ENCODE measurements at places on chromosomes 4 and X.

- DNase-seq = no peak
These were observed 303.7 kb downstream of the CAMK2D start for GRCh38 chr4:113457886-113458285.

DNA sequence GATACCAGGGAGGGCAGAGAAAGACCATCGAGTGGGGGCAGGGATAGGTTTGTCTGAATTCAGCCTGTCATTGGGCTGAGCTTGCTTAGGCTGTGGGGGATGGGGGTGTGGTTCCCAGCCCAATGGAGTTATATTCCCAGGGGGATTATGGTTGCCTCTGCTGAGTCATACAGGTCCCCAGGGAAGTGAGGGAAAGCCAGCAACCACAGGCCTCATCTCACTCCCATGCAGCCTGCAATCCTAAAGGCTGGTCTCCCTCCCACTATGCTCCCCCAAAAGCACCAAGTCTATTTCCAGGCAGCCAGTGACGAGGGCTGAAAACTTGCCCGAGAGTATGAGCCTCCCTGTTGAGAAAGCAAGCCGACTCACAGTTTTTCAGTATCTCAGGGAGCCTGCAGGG is 39.3 kb downstream of the AFM start:
- DNase-seq = no peak

DNA sequence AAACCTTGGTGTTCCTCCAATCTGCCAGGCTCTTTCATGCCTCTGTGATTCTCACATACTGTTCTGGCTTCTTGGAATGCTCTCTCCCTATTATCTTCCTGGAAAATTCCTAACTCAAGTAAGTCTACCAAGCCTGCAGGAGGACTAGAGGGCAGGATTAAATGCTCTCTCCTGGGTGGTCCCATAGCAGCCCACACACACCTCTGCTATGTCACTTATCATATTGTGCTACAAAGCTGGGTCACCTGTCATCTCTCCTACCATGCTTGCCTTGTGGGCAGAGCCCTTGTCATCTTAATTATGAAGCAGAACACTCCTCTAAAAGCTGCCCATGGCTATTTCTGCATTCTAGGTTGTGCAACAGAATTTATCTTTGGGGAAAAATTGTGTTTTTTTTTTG is 344.5 kb upstream of the NOCT start:
- no peak for DNase-seq

DNA sequence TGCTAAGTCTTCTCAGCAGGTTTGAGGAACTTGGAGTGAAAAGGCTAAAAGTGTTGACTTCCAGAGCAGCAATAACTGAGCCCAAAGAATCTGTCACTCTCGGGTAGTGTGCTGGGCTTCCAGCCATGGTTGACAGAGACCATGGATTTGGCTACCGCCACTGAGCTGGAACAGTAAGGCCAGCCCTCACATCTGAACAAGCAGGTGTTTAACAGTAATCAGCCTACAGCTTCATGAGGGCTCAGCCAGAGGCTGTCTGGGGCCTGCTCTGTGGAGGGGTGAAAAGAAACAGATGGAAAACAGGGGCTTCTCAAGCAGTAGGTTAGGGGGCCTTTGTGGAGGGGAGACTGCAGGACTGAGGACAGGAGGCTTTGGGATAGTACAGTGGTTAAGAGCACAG is 14.9 kb downstream of the RASL11B start:
- no peak for DNase-seq

DNA sequence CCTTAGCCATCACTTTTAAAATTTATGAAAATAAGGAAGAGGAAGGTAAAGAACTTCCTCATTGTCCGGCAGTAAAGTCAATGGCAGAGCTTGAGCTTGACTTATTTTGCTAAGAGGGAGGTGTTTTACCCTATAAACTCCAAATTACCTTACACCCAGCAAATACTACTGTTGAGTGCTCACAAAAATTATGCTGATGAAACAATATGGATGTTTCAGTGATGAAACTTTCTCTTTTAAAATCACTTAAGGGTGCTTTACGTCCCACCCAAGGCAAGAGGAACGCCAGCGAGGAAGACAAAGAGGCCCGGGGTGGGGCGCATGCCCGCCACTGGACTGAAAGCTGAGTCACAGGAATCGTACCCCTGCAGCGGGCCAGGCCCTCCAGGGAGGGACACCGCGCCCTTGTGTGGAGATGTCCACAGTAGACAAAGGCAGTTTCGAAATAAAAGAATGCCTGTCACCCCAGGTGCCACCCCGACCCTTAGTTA is 560 bp upstream of the TMSB4X start:
- no peak for DNase-seq

GRCh38 chrX:108359806-108360602 is 78.2 kb downstream of the COL4A6 start:
- no peak for DNase-seq

- DNase-seq = no peak
These were observed 47.1 kb upstream of the HPGDS start for GRCh38 chr4:94389595-94390267.

GRCh38 chr4:32658019-32658418 is 1937.8 kb downstream of the PCDH7 start:
- no peak for DNase-seq

DNA sequence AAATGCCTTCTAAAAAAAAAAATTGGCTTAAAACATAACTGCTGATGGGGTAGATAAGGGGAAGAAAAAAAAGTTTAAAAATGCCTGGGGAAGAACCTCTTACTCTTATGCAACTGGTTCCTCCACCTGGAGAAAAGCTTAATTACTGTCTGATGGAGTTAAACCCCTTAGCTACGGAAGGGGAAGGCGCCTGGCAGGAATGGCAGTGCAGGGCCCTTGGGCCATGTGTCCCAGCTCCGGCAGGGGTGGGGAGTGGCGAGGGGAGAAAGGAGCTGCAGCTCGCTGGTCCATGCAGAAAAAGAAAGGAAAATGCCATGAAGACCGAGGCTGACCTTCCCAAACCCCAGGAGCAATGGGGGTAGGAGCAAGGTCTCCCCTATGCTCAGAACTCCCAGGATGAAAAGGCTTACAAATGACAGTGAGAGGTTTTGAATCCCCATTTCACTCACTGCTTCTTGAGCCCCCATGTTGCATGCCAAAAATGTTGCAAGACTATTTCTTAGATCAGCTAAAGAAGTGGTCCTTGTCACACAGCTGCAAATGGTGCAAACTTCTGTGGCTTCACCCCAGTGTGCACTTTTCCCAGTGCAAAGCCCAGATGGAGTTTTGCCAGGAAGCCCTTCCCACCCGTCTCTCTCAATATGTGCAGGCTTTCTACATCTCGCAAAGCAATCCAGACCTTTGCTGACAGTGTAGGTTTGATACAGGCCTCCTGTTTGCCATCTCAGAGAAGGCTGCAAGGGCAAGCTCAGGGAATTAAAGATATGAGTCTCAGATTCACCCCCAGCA is 204.8 kb upstream of the CT83 start:
- DNase-seq = no peak

GRCh38 chr4:105179539-105180401 is 33.1 kb downstream of the TET2 start:
- no peak for DNase-seq

DNA sequence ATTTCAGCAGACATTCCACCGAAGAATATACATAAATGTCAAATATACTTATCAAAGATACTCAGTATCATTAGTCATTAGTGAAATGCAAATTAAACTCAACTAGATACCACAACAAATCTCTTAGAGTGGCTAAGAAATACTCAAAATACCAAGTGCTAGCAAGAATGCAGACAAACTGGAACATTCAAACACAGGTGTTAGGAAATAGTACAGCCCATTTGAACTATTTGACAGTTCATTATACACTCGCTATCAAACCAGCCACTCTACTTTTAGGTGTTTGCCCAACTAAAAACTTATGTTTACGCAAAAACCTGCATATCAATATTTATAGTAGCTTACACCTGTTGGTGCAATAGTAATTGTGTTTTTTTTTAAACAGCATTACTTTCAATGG is 8.8 kb downstream of the ADAM29 start:
- no peak for DNase-seq

DNA sequence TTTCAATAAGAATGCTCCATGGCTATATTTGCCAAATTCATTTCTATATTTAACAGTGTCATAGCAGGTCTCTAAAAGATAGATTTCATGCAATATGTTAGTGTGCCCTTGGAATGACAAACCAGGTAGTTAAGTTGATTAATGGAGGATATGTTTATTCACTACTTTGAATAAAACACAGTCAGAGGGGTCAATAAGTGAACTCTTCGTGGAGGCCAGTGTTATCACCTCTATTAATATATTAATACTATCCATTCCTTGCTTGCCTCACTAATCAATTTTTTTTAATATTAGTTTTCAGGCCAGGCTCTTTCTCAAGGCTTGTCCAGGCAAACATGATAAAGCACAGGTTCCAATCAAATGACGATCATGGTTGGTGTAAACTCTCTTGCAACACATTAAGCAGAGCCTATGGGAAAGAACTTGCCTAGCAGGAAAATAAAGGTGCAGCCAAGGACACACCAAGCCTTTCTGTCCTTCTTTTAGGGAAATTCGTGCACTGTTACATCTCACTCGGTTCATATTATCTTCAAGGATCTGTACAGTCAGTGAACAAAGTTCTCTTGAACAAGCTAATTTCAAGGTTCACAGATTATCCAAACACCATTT is 144.7 kb downstream of the DCK start:
- no peak for DNase-seq

- no peak for DNase-seq
These were observed 145.4 kb downstream of the EMCN start for GRCh38 chr4:100372432-100372831.

GRCh38 chr4:32226204-32226603 is 1506.0 kb downstream of the PCDH7 start:
- no peak for DNase-seq

DNA sequence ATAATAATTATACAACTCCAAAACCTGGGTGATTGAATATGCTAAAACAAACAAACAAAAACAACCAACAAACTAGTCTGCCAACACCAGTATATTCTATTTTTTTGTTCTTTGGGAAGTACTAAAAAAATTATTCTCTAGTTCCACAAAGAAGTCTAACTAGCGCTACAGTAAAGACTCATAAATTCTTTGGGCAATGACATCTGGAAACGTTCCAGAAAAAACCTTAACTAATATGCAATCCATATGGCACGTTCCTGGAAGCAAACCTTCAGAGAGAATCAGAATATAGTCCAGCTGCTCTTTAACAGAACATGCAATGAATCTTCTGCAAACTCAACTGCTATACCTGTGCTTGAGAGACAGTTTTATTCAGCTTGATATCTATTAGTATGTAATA is 500.1 kb downstream of the TRAM1L1 start:
- DNase-seq = no peak

GRCh38 chrX:107940095-107940494 is 42.1 kb downstream of the TEX13B start:
- DNase-seq = no peak

DNA sequence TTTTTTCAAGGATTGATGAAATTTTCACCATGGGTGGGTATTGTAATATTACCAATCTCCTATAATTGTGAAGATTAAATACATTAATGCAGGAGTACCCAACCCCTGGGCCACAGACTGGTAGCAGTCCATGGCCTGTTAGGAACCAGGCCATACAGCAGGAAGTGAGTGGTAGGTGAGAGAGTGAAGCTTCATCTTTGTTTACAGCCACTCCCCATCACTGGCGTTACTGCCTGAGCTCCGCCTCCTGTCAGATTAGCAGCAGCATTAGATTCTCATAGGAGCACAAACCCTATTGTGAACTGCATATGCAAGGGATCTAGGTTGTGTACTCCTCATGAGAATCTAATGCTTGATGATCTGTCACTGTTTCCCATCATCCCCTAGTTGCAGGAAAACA is 15.1 kb downstream of the RAPGEF2 start:
- DNase-seq = no peak

DNA sequence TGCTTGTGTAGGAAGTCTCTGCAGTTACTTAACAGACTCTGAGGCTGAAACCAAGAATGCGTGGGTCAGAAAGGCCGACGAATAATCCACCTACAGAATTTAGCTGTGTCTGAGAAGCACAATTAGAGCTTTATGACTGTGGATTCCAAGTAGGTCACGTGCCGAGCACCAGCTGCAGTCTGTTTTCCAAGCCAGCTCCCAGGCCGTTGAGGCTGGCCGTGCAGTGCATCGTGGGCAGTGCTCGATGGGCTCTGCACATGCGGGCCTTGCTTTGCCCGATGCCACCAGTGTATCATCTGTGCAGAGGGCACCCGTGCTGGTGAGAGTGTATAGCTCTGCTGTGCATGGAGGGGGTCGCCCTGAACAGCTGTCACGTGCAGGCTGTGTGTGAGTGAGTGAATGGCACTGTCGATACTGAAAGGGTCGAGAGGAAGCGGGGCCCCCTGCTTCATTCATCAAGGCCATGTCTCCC is 67.5 kb upstream of the CLDN34 start:
- no peak for DNase-seq

GRCh38 chr4:3227878-3228675 is 20.9 kb upstream of the MSANTD1 start:
- no peak for DNase-seq

DNA sequence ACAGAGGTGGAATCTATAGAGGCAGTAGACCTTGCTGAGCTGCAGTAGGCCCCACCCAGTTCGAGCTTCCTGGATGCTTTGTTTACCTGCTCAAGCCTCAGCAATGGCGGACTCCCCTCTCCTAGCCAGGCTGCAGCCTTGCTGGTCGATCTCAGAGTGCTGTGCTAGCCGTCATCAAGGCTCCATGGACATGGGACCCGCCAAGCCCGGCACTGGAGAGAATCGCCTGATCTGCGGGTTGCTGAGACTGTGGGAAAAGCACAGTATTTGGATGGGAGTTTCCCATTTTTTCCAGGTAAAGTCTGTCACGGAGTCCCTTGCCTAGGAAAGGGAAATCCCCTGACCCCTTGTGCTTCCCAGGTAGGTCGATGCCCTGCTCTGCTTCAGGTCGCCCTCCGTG is 124.8 kb upstream of the KLF8 start:
- DNase-seq = no peak

DNA sequence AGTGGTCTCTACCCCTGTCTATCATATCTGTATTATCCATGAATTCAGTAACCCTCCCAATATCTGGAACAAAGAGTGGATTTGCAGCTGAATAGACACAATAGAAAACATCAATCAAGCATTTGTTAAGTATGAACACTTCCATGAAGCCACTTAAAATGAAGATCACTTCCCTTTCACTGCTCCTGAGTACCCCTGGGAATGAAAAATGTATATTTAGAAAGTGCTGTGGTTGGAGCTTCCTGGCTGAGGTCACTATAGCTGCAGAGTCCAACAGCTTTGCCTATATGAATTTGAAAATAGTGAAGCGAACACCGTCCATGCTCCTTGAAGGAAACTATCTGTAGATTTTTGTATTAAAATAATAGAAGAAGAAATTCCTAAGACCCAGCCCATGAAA is 227.0 kb downstream of the DTHD1 start:
- DNase-seq = no peak

DNA sequence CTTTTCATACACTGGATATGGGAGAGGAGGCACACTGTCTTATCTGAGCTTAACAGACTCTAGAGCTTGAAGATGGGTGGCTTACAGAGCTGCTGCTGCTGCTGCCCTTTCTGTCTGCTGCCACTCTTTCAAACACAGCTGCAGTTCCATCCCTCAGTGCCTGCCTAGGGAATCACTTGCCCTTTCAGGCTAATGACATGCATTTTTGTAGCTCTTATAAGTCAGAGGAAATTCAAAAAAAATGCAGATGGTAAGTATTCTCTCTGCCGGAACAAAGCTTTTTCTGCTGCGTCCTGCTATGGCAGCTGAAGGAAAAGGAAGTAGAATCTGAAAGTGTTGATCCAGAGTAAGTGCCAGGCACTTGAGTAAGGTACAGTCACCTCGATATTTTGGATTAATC is 460.4 kb upstream of the DIAPH2 start:
- DNase-seq = no peak

Data from activated T-helper 9 cell treated with anti-CD3 and anti-CD28 coated beads, Interleukin-2, amount 50 U/mL, for 16 hours (primary cell).